ENCODE measurements at places on chromosomes 7 and 10. TPM values are rescaled to one million over a fixed set of nuclear protein-coding genes. Genes with fewer than 3 reads are reported as not detected.

DNA sequence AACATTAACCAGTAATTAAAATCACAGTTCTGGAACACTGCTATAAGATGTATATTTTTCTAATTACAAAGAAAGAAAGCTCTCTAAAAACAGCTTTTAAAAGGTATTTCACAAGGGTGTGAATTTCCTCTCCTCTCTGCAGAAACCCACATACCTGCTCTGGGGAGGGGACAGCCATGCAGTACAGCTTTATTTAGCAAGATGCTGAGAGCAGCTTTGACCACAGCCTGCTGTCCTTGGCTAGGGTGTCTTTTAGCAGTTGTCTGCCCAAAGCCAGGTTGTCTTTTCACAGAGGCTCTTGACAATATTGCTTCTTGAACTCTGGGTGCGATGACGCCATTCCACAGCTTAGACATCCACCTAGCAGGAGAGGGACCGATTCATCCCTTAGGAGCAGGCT is 148.3 kb downstream of the CTTNBP2 start:
- DNase-seq, result no peak

- DNase-seq, result no peak
These were observed 9.0 kb downstream of the MGAM2 start for GRCh38 chr7:142120524-142120923.

DNA sequence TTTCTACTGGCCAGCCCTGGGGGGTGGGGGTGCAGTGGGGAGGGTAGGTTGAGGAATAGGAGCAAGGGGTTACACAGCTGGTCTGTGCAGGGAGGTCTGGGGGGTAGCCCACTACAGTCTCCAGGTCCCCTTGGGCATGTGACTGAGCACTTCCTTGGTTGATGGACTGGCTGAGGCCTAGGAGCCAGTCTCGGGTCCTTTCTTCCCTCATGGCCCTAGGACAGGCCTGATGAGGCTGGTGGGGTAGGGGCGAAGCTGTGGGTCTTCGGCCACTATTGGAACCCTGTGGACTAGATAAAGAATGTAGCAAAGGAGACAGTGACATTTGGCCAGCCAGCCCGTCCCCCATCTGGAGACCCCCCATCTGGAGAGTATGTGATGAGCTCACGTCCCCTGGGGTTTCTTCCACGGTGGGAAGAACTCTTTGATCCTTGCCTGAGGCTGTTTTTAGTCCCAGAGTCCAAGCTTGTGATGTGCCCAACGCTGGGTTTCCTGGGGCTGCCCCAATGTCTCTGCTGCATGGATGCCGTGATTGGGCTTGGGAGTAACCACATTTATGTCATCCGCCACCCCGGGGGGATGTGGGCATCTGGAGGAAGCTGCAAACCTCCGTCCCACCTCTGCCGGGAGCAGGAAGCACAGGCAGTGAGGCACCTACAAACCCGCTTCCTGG is 20.7 kb downstream of the FAM241B start:
- no peak for DNase-seq

DNA sequence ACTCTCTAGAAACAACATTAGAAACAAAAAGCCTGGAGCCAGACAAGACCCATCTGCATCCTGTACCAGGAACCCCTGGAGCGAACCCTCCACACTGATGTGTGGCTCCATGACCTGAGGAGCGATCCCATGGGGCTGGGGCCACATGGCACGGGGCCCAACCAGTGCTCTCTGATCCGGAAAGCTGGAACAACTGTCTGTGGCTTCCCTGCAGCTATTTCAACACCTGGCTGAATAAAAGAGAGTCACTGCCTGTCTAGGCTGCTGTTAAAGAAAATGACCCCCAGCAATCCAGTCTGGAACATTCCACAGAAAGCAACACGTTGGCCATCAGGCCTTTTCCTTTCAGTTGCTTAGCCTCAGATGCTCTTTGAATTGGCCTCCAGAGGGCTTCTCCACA is 20.9 kb downstream of the UROS start:
- no peak for DNase-seq

GRCh38 chr7:479115-479947 is 40.3 kb downstream of the PDGFA start:
- DNase-seq, result no peak

GRCh38 chr7:33849004-33849403 is 56.3 kb upstream of the BMPER start:
- DNase-seq, result no peak

- peak; percentile 15 for DNase-seq
These were observed 311.8 kb downstream of the PTPRN2 start for GRCh38 chr7:158275711-158276413.

- DNase-seq, result no peak
These were observed 138.0 kb downstream of the SRPK2 start for GRCh38 chr7:105250706-105251105.

DNA sequence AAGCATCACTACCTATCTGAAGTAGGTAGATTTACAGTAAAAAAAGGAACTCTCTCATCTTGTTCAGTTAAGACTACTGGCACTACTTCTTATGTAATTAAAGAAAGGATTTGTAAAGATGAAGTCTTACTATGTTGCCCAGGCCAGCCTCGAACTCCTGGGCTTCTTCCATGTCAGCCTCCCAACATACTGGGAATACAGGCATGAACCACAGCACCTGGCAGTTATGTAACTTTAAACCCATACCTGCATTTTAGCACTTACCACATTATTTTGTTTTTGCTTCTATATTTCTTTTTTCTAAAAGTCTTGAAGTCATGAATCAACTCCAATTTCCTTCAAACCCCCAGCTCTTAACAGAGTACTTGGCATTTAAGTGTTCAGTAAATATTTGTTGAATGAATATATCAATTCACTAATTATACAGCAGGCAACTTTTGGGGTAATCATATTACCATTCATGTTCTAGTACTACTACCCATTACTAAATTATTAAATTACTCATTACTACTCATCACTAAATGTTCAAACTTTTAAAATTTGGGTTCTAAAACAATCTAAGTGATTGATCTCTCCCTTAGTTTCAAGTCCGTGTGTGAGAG is 31.6 kb upstream of the CCDC71L start:
- DNase-seq, result no peak

DNA sequence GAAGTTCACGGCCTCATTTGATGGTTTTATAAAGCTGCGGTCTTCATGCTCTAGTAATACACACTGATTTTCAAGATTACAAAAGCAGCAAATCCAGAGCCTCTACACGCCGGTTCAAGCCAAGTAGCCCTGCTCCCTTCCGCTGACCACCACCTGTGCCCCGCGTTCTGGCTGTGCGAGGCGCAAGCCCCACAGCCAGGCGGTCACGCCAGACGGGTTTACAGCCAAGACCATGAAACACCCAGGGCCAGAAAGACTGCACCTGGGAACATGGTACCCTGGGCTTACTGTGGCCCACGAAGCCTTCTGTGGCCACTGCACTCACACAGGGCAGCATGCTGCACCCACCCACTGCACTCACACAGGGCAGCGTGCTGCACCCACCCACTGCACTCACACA is 33.6 kb downstream of the GPER1 start:
- no peak for DNase-seq

- DNase-seq, result no peak
These were observed 429.1 kb downstream of the KIF20B start for GRCh38 chr10:90130321-90131086.

- DNase-seq, result peak; percentile 80
These were observed 6.2 kb upstream of the PIK3CG start for GRCh38 chr7:106858618-106859532.

DNA sequence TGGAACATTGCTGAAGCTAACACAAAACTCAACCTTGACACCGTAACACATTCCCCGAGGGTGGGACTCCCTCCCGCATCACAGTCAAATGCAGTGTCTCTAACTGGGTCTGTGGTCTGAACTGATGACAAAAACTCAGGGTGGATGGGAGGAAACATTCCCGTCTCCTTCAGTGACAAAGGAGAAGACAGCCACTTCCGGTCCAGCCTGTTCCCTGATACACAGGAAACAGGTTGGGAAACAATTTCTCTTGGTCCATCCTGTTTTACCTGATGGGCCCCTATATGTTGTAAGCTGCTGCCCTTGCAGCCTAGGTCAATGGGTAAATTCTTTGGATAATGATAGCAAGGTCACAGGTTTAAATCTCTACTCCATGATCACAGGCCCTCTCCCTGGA is 20.4 kb downstream of the SLC13A4 start:
- DNase-seq, result no peak

DNA sequence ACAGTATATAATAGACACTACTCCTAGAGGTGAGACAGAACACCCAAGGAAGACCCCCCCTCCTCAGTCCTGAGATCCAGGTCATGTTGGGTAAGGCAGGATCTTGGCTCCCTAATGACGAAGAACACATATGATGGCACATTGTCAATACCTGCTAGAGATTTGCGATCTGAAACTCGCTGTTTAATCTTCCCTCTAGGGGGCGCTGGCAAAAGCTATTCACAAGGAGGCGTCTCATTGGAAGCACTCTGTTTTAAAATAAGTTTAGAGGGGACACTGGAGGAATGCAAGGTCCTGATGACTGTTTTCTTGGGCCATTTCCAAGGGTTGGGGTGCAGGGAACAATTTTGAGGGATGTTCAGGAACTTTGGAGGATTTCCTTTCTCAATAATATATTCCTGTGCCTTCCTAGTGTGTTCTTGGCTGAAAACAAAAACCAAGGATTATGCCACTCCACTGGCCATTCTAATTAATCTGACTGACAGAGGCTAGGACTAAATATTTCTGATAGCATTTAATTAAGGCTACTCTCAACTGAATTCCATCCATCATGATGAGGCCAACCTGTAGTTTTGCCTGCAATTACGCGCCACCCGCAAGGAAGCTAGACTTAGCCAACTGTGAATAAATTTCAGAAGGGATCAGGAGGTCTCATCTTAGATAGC is 1013.8 kb upstream of the MBL2 start:
- DNase-seq, result no peak

- no peak for DNase-seq
These were observed 56.3 kb downstream of the CACUL1 start for GRCh38 chr10:118698421-118698820.

- no peak for DNase-seq
These were observed 5.9 kb downstream of the NCAPG2 start for GRCh38 chr7:158698657-158699195.

DNA sequence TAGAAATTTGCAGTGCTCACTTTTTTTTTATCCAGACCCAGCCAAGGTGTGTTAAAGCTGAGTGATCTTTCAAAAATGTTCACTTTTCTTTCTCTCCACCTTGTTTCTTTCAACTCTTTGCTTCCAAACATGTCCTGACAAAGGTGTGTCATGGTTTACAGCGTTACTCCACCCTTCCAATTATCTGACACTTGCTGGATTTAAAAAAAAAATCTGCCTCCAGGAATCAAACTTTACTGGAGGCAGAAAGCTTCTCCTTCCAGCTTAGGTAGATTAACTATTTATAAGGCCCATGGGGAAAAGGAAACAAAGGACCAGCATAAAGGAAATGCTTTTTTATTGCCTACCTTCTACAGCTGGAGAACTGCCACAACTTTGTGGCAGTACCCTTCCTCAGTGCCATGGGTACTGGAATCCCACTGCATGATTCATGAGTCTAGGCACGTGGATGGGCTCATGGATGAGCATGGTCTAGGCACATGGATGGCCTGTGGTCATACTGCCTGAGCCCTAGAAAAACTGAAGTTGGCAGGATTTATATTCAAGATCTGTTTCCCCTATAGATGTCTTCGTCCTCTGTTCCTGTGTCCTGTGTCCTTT is at the start of gene COL17A1:
Gene COL17A1 (minus strand): TSS at position 80 of the 600 bp plus-strand sequence. CDS start 5,207 bp downstream, outside the sequence.
- DNase-seq, result no peak

DNA sequence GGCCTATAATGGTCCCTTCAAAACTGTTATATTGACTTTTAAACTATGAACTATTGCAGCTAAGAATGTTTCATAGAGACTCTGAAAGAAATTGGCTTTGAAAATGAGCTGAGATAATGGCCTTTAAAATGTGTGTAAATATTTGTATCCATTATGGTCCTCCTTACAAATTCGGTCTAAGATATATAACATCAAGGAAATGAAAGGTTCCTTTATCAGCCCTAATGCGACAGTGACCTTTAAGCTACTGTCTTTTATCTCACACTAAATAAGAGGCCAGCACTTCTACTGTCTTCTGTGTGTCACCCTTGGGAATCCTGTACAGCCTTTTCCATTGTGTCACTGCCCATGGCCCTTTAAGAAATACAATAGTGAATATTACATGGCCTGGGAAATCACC is 19.5 kb downstream of the COL28A1 start:
- DNase-seq, result no peak

DNA sequence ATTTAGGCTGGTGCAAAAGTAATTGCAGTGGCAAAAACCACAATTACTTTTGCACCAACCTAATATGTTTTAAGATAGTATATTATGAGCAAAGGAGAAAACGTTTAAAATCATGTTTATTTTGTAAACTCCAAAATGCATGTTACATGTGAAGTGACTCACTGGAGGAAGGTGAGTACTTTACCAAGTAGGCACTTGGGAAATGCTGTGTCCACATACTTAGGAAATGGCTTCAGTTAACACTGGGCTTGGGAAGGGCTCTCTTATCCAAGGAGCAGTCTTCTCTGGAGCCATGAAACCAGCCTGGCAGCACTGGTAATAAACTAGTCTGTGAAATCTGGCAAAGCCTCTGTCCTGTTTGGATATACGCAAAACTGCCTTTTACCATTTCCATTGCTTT is 4.4 kb downstream of the RPS24 start:
- DNase-seq, result no peak

- DNase-seq, result no peak
These were observed 48.5 kb upstream of the SP8 start for GRCh38 chr7:20835111-20835750.

GRCh38 chr10:5575482-5576153 is 50.9 kb downstream of the CALML3 start:
- no peak for DNase-seq

- DNase-seq, result no peak
These were observed 94.9 kb downstream of the MYL10 start for GRCh38 chr7:101534015-101534803.

DNA sequence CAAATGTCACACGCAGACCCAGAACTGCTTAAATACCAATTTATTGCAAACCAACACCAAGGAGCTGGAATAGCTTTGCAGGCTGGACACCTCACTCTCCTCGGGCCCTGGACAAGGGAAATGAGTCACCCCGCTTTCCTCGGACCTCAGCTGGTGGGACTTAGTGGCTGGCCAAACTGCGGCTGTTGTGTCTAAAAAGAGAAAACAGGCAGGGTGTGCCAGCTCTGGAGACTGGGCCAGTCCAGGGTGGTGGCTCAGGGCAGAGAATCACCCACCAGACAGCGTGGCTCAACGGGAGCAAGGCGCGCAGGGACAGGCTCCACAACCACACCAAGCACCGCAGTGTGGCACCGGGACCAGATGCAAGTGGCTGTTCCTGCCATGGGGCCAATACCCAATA is 58.2 kb upstream of the CAMK2B start:
- DNase-seq, result no peak

DNA sequence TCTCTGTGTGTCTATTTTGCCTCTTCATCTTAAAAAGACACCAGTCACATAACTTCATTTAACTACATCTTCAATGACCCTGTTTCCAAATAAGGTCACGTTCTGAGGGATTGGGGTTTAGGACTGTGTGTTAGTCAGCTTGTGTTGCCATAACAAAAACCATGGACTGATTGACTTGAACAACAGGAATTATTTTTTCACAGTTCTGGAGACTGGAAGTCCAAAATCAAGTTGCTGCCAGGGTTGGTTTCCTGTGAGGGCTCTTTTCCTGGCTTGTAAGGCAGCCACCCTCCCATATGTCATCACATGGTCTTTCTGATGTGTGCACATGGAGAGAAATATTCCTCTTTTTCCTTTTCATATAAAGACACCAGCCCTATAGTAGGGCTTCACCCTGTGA is 55.3 kb downstream of the REEP3 start:
- no peak for DNase-seq

The ASIC3 gene
- 4.3 TPM for total RNA-seq

The WNT2 gene
- total RNA-seq, result 0.16 TPM

The LIPM gene
- total RNA-seq, result not detected

The MINDY4 gene
- 4.3 TPM for total RNA-seq

The HMX2 gene
- not detected for total RNA-seq

The PPP1R9A gene
- total RNA-seq, result 30.0 TPM

The OR6V1 gene
- not detected for total RNA-seq

The EIF5AL1 gene
- total RNA-seq, result 0.45 TPM

Data from heart left ventricle (tissue), 16 donors.